Activated CD8-positive, alpha-beta T cell treated with anti-CD3 and anti-CD28 coated beads, Interleukin-2, amount 10 ng/mL, durations not matched to agents 7 days and 5 days (primary cell): ENCODE measurements at places on chromosomes 12 and 14. TPM values are rescaled to one million over a fixed set of nuclear protein-coding genes. Genes with fewer than 3 reads are reported as not detected.

DNA sequence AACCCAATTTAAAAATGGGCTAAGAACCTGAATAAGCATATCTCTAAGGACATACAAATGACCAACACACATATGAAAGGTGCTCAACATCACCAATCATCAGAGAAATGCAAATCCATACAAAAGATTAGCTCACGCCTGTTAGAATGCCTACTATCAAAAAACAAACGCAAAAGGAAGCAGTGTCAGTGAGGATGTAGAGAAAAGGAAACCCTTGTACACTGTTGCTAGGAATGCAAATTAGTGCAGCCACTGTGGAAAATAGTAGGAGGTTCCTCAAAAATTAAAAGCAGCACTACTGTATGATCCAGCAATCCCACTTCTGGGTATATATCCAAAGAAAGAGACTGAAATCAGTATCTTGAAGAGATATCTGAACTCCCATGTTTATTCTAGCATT lies 133.0 kb downstream of the CPNE8 start:
- no peak for DNase-seq

DNA sequence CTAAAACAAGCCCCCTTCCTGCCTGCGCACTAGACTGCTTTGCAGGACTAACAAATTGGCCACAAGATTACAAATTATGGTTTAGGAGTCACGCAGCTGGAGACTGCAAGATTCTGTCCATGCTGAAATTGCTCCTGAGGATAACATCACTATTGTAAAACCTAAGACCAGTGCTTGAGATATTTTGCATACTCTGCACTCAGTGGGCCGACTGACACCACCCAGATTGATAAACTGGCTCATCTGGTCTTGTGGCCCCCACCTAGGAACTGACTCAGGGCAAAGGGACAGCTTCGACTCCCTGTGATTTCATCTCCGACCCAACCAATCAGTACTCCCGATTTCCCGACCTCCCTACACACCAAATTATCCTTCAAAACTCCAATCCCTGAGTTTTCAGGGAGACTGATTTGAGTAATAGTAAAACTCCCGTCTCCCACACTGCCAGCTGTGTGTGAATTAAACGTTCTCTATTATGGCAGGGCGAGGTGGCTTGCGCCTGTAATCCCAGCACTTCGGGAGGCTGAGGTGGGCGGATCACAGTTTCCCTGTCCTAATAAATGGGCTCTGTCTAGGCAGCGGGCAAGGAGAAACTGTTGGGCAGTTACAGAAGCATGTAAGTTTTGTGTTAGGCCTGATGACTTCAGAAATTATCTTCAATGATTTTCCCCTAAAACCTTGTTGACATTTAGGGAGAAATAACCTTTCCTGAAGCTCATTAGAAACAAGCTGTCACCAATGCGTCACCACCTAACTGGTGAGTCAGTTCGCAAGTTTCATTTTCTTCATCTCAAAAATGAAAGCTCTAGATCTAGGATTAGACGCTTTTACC lies 5.3 kb upstream of the UBC start:
- peak; percentile 65 for DNase-seq

- DNase-seq, result no peak
These were observed 4.5 kb upstream of the NFYB start for GRCh38 chr12:104142543-104142942.

- DNase-seq, result no peak
These were observed 80.8 kb downstream of the SLC35F4 start for GRCh38 chr14:57785058-57785457.

DNA sequence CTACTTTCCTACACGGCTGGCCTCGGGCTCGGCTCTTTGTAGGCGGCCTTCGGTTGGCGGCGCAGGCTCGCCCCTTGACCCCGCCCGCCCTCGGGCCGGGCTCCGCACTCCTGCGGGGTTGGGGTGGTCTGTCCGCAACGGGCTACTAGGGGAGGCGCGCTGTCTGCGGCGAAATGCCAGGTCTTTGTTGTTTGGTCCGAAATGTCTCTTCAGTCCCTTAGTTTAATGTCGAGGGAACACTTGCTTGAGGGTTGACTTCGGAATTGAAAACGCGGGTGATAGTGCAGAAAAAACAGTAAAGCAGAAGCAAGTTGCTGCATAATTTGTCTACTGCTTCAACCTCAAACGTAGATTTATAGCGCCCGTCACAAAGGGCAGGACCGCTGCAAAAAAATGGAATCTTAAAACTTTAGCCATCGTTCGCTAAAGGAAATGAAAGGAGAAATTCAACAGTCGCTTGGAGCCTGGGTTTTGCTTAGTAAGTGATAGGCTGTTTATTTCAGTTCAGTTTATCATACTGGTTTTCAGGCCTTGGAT lies 390 bp downstream of the JKAMP start:
- DNase-seq, result no peak

DNA sequence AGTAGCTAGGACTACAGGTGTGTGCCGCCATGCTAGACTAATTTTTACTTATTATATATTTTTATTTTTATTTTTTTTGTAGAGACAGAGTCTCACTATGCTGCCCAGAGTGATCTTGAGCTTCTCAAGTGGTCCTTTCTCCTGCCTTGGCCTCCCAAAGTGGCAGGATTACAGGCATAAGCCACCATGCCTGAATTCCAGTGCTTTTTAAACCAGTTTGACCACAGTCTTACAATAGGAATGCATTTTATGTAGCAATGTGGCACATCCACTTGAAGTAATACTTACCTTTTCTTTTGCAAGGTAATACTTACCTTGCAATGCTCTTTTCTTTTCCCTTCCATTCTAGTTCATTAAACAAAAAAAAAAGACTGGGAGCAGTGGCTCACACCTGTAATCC lies 38.0 kb upstream of the CPM start:
- no peak for DNase-seq

DNA sequence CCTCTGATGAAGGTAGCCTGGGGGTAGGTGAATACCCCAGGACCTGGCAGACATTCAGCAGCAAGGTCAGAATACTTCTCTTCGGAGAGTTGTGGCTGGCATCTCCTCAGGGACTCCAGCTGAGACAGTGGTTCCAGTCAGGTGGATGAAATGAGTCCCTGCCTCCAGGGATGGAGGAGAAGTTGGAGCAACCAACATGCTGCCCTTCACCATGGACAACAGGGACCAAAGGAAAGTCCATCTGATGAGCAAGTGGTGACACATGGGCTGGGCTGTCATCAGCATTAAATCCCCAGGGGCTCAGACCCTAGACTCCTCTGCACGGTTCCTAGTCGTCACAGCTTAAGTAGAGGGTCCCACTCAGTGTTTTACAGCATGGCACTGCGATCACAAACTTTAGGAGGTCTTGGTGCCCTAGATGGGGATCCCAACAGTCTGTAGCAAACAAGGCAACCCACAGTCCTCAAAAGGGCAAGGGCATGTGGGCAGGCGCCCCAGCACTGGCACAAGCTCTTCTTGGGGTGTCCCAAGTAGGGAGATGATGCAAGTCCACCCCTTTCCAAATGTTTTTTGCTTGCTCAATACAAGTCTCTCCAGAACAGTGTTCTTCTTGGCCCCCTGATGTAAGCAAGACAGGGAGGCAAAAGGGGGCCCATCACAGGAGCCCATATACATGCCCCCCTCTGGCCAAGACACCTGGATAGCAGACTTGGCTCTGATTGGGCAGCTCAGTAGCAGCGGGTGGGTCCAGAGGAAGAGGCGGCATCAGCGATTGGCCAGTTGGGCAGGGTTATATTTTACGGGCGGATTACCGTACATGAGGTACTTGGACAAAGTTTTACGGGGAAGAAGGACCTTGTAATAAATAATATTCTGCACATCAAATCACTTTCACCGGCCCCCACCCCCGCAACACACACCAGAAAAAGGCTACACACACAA lies 10.8 kb upstream of the CDH24 start:
- DNase-seq, result no peak

The LRCOL1 gene
- not detected for total RNA-seq

The RBM19 gene
- total RNA-seq, result 29.6 TPM

The LRRK2 gene
- total RNA-seq, result not detected
